Thyroid gland (tissue), 4 donors: ENCODE measurements at places on chromosomes 11 and 22. TPM values are rescaled to one million over a fixed set of nuclear protein-coding genes. Genes with fewer than 3 reads are reported as not detected.

The C11orf52 gene
- 24.5 TPM for total RNA-seq

The CASP5 gene
- total RNA-seq = not detected

The EMID1 gene
- 55.9 TPM for total RNA-seq

The RIN1 gene
- 2.1 TPM for total RNA-seq

The LINC01488 gene
- not detected for total RNA-seq

The SSRP1 gene
- 79.3 TPM for total RNA-seq

The DEUP1 gene
- total RNA-seq = 0.78 TPM

The GAS2 gene
- total RNA-seq = not detected

The SMPD1 gene
- total RNA-seq = 39.6 TPM

The SMIM38 gene
- total RNA-seq = 0.45 TPM

The HBE1 gene
- total RNA-seq = not detected

The SCGB1D2 gene
- not detected for total RNA-seq

The GLB1L3 gene
- total RNA-seq = 0.67 TPM

The LMO2 gene
- total RNA-seq = 51.5 TPM

The FGF19 gene
- total RNA-seq = not detected

The CAPRIN1 gene
- 207 TPM for total RNA-seq

The KCNJ11 gene
- 13.4 TPM for total RNA-seq

The DEFB131B gene
- total RNA-seq = not detected

The SCGB2A2 gene
- total RNA-seq = not detected

The INCENP gene
- 16.9 TPM for total RNA-seq

The SPA17 gene
- total RNA-seq = 13.8 TPM

The RIMBP3C gene
- total RNA-seq = not detected

The TMPRSS4 gene
- not detected for total RNA-seq

The RHBDD3 gene
- total RNA-seq = 27.8 TPM

The CACNA1I gene
- 8.7 TPM for total RNA-seq

The CBX7 gene
- 53.9 TPM for total RNA-seq

The RAB38 gene
- total RNA-seq = 7.0 TPM

The RAB36 gene
- 24.2 TPM for total RNA-seq

The MISFA gene
- total RNA-seq = 5.7 TPM

The XKR3 gene
- total RNA-seq = not detected

The DRD2 gene
- total RNA-seq = not detected

The OR2AT4 gene
- not detected for total RNA-seq

The OR4A16 gene
- not detected for total RNA-seq

The CRYBB2 gene
- total RNA-seq = 0.45 TPM

The COX8A gene
- total RNA-seq = 787 TPM

The FAM168A gene
- total RNA-seq = 39.2 TPM

The GSC2 gene
- total RNA-seq = not detected

The MMP11 gene
- total RNA-seq = 0.38 TPM

The EFCAB6 gene
- total RNA-seq = 16.6 TPM

The GPHA2 gene
- total RNA-seq = 0.94 TPM

The KIF18A gene
- 3.8 TPM for total RNA-seq
